Right lobe of liver (tissue), 6 donors: ENCODE measurements at places on chromosomes 4 and X.

DNA sequence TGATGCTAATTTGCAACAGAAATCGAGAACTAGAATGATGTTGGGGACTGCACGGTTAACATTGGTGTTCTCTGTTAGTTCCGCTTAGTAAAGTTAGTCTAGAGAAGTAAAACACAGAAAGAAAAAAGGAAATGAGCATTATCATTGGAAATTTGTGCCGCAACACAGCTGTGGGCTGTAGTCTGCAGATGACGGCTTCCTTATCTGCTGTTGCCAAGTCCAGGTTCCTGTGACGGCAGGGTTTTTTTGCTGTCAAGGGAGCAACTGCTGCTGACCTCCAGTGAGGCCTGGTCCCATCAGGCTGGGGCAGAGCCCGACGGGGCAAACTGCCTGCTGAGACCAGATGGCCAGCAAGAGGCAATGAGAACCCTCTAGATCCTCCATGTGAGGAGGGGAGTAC is 38.9 kb upstream of the PHEX start:
- no peak for DNase-seq

GRCh38 chrX:107565931-107566603 is 62.2 kb upstream of the PRPS1 start:
- no peak for DNase-seq

DNA sequence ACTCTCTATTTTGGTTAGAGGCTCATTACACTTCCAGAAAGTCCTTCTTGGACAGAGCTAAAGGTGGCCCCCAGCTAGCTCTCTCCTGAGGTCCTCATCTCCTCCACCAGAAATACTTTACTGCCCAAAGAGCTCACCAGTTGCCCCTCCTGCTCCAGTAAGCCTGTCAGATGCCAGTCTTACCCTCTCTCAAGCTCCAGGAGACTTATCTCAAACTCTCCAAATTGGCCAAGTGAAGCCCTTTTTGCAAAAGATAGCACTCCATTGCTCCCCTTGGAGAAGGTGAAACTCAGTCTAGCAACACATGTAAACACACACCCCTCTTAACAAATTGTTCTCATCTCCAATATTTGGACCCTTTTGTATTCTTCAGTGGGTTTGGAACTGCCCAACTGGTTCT is 128.5 kb downstream of the ZNF330 start:
- no peak for DNase-seq

- no peak for DNase-seq
Observed at GRCh38 chr4:103097112-103097511, 2.5 kb downstream of the BDH2 start.
